Mammary epithelial cell (primary cell): ENCODE measurements at places on chromosomes 5 and 9. TPM values are rescaled to one million over a fixed set of nuclear protein-coding genes. Genes with fewer than 3 reads are reported as not detected.

Gene PCDHB12
- total RNA-seq, result 0.17 TPM

Gene POLR3G
- 9.9 and 10.2 TPM in 2 replicates for total RNA-seq

Gene IGFBPL1
- total RNA-seq, result not detected

Gene NRG2
- 0.48 and 3.9 TPM in 2 replicates for total RNA-seq

Gene DRD1
- not detected in 2 replicates for total RNA-seq

Gene FAM120AOS
- 29.3 and 39.1 TPM in 2 replicates for total RNA-seq

Gene IRX2
- total RNA-seq, result 34.8 and 41.5 TPM in 2 replicates

Gene LCN9
- not detected in 2 replicates for total RNA-seq

Gene PCDHGA8
- 1.7 TPM for total RNA-seq

Gene TSSK1B
- 3.8 TPM for total RNA-seq
